MCF 10A (cell line): ENCODE measurements at places on chromosomes 1 and 21.

GRCh38 chr21:35190201-35190701 lies 141.1 kb upstream of the RUNX1 start:
- H3K27ac ChIP-seq, result no peak overlapping the region
- DNase-seq, result peak; percentile 69
- no peaks in the 10 kb centered on the region for H3K36me3 ChIP-seq
- no peak overlapping the region for H3K4me3 ChIP-seq
- H3K27me3 ChIP-seq, result no peaks in the 10 kb centered on the region

DNA sequence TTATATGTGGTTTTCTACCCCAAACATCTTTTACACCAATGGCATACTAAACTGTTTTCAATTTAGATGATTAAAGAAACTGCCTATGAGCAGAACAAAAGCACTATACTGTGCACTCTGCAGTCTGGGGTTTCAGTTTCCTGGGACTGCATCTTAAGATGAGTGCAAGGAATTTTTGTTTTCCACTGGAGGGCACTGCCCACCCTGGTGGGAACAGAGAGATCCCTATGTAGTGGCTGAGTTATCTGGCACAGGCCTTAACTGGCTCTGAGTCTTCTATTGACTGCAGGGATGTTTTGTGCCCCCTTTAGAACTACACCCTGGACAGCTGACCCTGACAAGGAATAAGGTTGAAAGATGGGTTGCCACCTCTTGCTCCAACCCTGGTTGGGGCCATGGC lies 12.0 kb downstream of the PROK1 start:
- no peak overlapping the region for H3K4me3 ChIP-seq
- no peaks in the 10 kb centered on the region for H3K36me3 ChIP-seq
- H3K4me1 ChIP-seq, result peaks cover 11% of the 10 kb centered on the region
- DNase-seq, result no peak
- H3K27ac ChIP-seq, result no peak overlapping the region
- no peaks in the 10 kb centered on the region for H3K27me3 ChIP-seq

DNA sequence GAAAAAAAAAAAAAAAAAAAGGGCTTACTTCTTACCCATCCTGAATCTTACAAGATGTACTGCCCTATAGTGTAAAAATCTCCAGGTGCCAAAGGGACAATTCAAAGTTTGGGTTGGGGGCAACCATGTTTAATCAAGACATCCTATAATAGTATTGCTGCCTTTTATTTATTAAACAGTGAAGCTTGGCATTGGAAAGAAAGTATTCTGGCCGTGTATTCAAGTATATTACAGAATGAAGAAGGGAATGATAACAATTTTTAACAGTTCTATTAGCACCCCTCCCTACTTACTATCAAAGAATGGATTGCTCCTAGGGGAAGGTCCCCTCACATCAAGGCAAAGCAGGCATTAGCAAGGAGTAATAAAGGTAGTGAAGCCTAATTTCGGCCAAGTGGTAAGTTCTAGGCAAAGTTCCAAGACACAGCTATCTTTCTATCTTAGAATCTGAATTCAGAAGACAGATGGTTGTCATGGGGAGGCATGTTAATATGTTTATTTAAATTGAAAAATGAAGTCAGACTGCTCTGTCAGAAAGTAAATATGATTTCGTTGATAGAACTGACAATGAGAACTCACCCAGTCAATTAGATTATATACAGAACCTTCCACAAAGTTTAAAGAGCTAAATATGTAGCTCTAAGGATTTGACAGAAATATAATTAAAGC lies 24.6 kb downstream of the ST7L start:
- no peaks in the 10 kb centered on the region for H3K4me1 ChIP-seq
- no peak for DNase-seq
- H3K4me3 ChIP-seq, result no peak overlapping the region

- no peak overlapping the region for H3K4me3 ChIP-seq
- H3K27me3 ChIP-seq, result no peaks in the 10 kb centered on the region
- peak; percentile 8 for DNase-seq
- H3K27ac ChIP-seq, result peak overlapping the region; percentile 1
- peaks cover 6% of the 10 kb centered on the region for H3K4me1 ChIP-seq
These were observed 13.7 kb upstream of the DPH5 start for GRCh38 chr1:101039245-101039644.

GRCh38 chr1:216531263-216532239 lies 108.3 kb upstream of the USH2A start:
- peaks cover 7% of the 10 kb centered on the region for H3K4me1 ChIP-seq
- H3K36me3 ChIP-seq, result no peaks in the 10 kb centered on the region
- peak overlapping the region; percentile 37 for H3K4me3 ChIP-seq
- H3K27me3 ChIP-seq, result peaks cover 51% of the 10 kb centered on the region
